Myocyte (in vitro differentiated cells): ENCODE measurements at places on chromosomes 2 and 18. TPM values are rescaled to one million over a fixed set of nuclear protein-coding genes. Genes with fewer than 3 reads are reported as not detected.

DNA sequence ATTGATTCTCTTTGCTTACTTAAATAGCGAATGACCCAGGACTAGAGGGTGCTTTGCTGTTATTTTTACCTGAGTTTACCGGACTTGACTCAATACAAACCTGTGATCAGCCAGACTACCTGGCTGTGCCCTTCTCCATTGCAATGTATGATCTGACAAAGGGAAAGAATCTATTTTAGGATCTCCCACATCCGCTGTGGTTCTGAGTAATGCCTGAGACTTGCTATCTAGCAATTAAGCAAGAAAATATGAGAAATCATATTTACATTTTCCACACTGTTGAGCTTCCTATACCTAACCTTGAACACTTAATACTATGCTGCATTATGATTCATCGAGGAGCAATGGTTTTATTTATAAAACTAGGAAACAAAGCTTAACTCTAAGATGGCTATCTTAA is 215.2 kb downstream of the RAD51AP2 start:
- peak; percentile 41 for DNase-seq

EN1 gene
- total RNA-seq: 5.1 and 8.1 TPM in 2 replicates

- DNase-seq: no peak
Observed at GRCh38 chr2:226836548-226836885, 663 bp downstream of the RHBDD1 start.

TIGD1 gene
- 2.1 and 3.0 TPM in 2 replicates for total RNA-seq

- DNase-seq: peak; percentile 82
Observed at GRCh38 chr2:39492095-39492590, 55.1 kb upstream of the MAP4K3 start.

- DNase-seq: peak; percentile 98
Observed at GRCh38 chr18:51153659-51154371, 43.7 kb downstream of the MEX3C start.
